Effector memory CD4-positive, alpha-beta T cell (primary cell): ENCODE measurements at places on chromosomes 12 and 14.

- no peak for DNase-seq
Observed at GRCh38 chr12:5809586-5809985, 135.5 kb downstream of the ANO2 start.

GRCh38 chr14:105589161-105589925, 63.0 kb downstream of the TMEM121 start:
- no peak for DNase-seq

DNA sequence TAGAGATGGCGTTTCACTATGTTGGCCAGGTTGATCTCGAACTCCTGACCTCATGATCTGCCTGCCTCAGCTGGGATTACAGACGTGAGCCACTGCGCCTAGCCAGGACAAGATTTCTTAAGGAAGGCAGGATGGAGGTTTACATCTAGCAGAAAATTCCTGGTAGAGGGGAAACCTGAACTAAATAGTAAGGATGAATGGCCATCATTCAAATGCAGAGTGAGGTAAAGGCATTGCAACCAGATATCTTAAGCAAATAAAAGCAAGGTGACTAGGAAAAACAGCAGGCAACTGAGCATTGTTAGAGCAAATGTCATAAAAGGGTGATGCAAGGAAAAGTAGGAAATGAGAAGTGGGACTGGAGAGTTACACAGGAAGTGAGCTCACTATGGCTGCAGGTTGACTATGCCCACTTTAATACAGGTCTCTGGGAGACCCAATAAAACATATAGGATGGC, 133.0 kb downstream of the SOX5 start:
- DNase-seq = no peak

GRCh38 chr12:99024191-99024590, 379.1 kb downstream of the APAF1 start:
- DNase-seq = no peak

DNA sequence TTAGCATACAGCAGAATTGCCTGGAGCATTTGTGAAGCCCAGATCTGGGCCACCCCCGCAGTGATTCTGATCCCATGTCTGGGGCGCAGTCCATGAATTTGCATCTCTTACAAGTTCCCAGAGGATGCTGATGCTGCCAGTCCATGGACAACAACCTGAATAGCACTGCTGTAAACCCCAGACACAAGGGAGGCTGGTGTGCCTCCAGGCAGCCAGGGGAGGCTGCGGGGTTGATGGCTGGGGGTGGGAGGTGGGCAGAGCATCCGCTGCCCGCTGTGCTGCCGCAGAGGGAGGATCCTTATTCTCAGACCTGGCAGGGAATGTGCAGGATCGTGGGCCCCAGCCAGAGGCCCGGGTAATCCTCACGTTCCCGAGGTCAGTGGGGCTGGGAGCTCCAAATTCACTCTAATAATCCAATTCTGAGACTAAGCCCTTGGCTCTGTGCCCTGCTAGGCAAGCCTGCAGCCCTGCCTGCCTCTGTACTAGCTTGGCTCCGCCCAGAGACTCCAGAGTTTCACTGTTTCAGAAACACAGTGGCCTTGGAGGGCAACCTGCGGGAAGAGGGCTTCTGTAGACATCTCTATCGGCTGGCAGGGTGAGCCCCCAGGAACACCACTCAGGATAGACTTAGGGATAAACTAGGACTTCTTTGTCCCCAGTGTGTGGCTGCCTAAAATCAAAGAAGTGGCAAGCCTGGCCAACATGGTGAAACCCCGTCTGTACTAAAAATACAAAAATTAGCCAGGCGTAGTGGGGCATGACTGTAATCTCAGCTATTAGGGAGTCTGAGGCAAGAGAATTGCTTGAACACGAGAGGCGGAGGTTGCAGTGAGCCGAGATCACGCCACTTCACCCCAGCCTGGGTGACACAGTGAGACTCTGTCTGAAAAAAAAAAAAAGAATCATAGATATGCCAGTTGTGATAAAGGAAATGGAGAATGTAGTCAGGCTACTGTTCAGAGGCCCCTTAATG, 17.8 kb upstream of the MLEC start:
- no peak for DNase-seq

- no peak for DNase-seq
Observed at GRCh38 chr12:63150713-63151622, at the start of gene AVPR1A. Gene AVPR1A (minus strand): TSS chr12:63151201. CDS start chr12:63150836, 365 bp downstream.

DNA sequence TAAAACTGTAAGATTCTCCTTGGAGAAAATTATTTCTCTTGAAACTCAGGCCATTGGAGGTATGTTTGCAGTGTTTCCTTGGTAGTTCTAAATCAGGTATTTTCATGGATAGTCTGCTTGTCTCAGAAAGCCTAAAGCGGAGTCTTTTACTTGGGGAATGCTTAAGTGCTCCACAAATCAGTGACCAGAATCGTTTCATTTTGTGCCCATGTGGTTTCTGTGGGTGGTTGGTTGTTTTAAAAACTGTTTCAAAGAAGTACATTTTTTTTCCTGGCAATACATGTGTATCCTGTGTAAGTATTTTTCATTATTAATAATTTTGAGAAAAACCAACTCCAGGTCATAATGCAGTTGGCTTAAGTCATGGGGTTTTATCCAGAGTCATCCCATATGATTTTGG, 33.6 kb downstream of the CCDC91 start:
- no peak for DNase-seq

GRCh38 chr12:122090759-122091515, 12.4 kb downstream of the MLXIP start:
- no peak for DNase-seq

DNA sequence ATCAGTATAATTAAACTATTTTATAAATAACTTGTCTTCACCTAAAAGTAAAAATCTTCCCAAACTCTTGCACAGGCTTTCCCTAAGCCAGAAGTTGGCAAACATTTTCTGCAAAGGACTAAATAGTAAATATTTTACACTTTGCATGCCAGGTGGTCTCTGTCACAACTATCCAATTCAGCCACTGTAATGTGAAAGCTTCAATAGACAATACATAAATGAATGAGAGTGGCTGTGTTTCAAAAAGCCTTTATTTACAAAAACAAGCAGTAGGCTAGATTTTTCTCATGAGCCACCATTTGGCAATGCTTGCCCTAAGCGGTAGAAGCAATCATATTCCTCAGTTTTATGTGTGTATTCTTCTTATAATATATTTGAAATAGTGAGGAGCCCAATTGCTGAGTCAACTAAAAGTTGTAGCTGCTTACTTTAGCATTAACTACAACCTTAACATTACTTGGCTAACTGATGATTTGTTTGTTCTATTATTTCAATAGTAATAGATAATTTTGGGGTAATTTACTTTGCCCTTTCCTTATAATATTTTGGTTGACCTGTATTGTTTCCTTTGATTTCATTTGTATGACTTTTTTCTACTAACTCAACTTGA, 236.0 kb upstream of the SYT1 start:
- no peak for DNase-seq

DNA sequence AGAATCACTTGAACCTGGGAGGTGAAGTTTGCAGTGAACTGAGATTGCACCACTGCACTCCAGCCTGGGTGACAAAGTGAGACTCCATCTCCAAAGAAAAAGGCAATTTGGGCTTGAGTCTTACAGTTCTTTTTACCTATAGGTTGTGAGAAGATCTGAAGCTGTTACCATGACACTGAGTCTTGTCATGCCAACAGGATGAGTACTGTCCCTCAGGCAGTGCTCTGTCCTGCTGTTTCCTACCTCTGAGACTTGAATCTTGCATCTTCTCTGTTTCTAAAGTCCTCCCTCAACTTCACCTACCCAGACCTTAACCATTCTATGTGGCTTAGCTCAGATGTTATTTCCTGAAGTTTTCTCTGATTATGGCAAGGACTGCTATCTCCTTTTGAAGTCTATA, 400.8 kb upstream of the PRICKLE1 start:
- DNase-seq = no peak

DNA sequence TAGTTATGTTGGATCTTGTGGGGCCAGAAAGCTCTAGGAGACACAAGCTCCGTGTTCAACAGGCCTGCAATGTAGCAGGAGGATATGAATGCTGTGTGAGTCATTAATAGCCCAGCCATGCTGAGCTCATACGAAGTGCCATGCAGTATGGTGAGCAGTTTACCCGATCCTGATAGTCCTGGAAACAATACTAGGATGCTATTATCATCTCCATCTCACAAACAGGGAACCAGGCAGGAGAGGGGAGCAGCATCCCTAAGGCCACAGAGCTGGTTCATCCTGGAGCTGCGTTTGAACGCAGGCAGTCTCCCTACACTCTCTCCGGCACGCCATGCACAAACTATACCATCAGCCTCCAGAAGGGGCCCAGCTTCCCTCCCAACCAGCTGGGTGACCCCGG, 20.5 kb downstream of the TTC7B start:
- DNase-seq = no peak

- DNase-seq = no peak
Observed at GRCh38 chr14:30158299-30158698, 230.7 kb upstream of the PRKD1 start.

GRCh38 chr12:63151623-63152320, 771 bp upstream of the AVPR1A start:
- DNase-seq = no peak

DNA sequence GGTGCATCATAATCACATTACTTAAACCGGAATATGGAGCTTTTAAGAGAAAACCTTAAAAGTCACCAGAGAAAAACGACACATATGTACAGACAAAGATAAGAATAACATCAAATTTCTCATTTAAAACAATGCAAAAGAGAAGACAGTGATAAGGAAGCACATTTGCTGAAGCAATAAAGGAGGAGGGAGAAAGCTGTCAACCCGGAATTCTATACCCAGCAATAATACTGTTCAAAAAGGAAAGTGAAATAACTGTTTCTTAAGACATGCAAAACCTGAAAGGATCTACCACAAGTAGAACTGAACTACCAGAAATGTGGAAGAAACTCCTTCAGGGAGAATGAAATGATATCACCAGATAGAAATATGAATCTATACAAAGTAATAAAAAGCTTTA, 15.4 kb downstream of the SLC6A13 start:
- DNase-seq = no peak

GRCh38 chr12:27422697-27423096, 23.8 kb upstream of the SMCO2 start:
- DNase-seq = no peak

- DNase-seq = no peak
Observed at GRCh38 chr14:50007123-50007903, 109.1 kb downstream of the VCPKMT start.

DNA sequence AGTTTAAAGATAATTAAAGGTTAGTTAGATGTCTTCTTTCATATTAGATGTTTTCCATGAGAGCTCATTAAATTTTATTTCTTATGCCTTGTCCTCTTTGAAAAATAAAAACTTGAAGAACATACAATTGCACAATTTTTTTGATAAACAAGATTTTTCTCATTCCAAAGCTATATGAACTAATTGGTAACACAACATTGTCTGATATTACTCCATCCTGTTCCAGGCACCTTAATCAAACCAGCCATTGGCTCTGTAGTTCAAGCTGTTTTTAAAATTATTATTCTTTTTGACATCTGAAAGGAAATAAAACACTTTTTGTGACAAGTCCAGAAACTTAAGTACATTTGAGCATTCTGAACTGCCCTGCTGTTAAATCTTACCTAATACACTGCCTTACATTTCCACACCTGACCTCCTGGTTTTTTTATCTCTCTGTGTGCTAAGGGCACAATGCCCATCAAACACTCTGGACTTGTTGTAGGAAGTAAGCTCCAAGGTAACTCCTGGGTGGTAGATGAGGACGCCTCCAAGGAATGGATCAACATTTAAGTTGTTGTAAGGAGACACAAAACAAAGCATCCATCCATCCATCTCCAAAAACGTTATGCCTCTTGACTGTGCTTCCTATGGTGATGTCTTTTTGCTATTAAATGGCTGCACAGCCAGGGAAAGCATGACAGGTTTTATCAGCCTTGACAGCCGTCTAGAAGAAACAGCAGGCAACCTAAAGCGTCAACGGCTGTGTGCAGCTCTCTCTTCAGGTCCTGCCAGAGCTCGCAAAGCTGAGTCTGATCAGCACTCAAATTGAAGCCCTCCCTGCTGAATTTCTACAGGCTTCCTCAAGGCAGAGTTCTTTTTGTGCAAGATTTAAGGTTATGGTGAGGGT, 449.9 kb upstream of the FLRT2 start:
- no peak for DNase-seq

- no peak for DNase-seq
Observed at GRCh38 chr14:75417674-75418073, 10.1 kb upstream of the JDP2 start.

DNA sequence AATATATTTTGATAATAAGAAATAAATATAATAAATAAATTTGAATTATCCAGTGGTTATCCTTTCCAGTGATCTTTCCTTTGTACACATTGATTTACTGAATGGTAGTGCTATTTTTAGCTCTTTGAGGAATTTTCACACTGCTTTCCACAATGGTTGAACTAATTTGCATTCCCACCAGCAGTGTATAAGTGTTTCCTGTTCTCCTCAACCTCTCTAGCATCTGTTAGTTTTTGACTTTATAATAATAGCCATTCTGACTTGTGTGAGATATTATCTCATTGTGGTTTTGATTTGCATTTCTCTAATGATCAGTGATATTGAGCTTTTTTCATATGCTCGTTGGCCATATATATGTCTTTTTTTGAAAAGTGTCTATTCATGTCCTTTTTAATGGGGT, 333.7 kb downstream of the RAD51B start:
- DNase-seq = no peak

GRCh38 chr12:5506821-5507231, 74.9 kb downstream of the NTF3 start:
- DNase-seq = no peak

- DNase-seq = no peak
Observed at GRCh38 chr12:62805517-62805916, 129.4 kb downstream of the PPM1H start.

- no peak for DNase-seq
Observed at GRCh38 chr14:48401321-48401720, 725.9 kb upstream of the MDGA2 start.

- peak; percentile 19 for DNase-seq
Observed at GRCh38 chr12:49636979-49637755, 13.8 kb downstream of the PRPF40B start.

GRCh38 chr12:62426089-62426488, 40.5 kb upstream of the MON2 start:
- DNase-seq = no peak

DNA sequence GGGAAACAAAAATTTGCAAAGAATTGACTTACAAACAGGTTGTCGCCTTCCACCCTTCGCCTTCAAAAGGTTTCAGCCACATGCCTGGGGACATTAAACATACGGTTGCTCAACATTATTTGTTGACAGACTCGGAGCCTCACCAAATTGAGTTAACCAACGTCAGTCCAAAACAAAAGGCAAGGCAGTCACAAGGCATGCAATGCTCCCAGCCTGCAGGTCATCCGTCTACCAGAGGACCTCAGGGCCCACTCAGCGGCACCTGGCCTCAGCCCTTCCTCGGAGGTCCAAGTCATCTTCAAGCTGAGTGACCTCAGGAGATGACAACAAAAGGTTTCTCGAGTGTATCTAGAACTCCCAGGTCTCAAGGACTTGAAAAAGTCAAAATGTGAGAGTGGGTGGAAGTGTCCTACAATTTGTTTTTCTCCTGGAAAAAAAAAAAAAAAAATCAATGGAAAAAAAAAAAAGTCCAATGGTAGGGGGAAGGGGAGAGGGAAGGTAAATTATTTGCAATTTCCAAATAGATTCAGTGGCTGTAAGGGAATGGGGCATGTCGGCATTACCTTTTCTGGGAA, 64.3 kb downstream of the KDM2B start:
- no peak for DNase-seq
